Right renal cortex interstitium (tissue), 3 donors: ENCODE measurements at places on chromosomes 12 and 14. TPM values are rescaled to one million over a fixed set of nuclear protein-coding genes. Genes with fewer than 3 reads are reported as not detected.

Gene GPR65
- polyA plus RNA-seq, result 0.53 TPM

Gene THAP2
- 15.2 TPM for polyA plus RNA-seq

Gene GPR132
- 0.32 TPM for polyA plus RNA-seq

Gene ASB2
- 0.42 TPM for polyA plus RNA-seq

Gene CCDC175
- 0.21 TPM for polyA plus RNA-seq

Gene KCNA5
- 2.5 TPM for polyA plus RNA-seq

Gene C12orf50
- 0.21 TPM for polyA plus RNA-seq

DNA sequence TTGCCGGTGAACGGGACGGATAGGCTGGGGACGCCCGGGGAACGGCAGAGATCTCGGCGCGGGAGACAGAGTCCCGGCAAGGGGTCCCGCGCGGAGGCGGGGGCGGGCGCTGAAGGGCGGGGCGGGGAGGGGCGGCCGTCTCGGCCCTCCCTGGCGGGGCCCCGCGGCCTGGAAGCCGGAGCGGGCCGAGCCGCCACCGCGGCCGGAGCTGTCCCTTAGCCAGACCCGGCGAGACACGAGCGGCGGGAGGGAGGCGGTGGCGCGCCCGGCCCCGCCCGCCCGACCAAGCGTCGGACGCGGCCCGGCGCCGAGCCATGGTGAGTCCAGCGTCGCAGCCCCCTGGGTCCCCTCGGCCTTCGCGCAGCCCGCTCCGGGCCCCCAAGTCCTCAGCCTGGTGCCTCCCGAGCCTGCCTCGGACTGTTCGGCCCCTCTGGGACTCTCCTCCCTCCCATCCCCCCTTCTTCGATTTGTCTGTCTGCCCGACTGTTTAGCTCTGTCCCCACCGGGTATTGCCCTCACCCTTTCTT is at the start of gene ARHGEF40:
Gene ARHGEF40 (plus strand): TSS at position 222 of the 527 bp plus-strand sequence. CDS start 93 bp downstream, at position 315.
- DNase-seq, result peak; percentile 48

DNA sequence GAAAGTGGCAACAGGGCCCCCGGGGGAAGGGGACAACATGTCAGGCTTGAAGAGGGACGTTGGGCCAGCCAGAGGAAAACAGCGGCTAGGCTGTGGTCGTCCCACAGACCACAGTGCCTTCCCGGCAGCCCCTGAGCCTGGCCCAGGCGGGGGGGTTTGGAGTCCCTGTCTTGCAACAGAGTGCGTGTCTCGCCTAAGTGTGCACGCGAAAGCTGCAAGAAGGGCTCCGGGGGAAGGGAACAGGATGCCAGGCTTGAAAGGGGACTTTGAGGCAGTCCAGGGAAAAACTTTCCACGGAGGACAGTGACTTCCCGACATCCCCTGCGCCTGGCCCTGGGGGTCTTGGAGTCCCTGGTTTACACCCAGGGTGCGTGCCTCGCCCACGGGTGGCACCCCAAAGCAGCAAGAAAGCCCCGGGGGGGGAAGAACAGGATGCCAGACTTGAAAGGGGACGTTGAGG is 157.5 kb upstream of the ALG10B start:
- DNase-seq, result no peak

DNA sequence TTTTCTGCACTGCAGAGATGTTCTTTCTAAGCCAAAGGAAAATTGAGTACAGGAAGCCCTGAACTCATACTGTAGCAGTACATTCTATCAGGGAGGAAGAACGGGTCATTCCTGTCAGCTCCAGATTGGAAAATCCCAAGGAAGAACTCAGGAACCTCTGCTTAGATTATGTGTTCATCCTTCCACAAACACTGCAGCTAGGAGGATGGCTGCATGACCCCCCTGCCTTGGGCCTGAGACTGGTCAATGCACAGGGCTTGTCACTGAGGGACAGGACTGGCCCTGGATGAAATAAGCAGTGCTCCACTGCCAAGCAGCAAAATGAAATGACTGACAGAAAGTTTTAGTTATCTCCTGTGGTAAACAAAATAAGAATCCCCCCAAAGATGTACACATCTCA is 1406.8 kb upstream of the TMEM132C start:
- no peak for DNase-seq

- DNase-seq, result no peak
Observed at GRCh38 chr12:98354520-98355035, 160.8 kb upstream of the TMPO start.

GRCh38 chr12:130147875-130148596 is 14.2 kb upstream of the FZD10 start:
- no peak for DNase-seq

GRCh38 chr12:118187751-118188435 is 52.0 kb downstream of the PEBP1 start:
- DNase-seq, result no peak

DNA sequence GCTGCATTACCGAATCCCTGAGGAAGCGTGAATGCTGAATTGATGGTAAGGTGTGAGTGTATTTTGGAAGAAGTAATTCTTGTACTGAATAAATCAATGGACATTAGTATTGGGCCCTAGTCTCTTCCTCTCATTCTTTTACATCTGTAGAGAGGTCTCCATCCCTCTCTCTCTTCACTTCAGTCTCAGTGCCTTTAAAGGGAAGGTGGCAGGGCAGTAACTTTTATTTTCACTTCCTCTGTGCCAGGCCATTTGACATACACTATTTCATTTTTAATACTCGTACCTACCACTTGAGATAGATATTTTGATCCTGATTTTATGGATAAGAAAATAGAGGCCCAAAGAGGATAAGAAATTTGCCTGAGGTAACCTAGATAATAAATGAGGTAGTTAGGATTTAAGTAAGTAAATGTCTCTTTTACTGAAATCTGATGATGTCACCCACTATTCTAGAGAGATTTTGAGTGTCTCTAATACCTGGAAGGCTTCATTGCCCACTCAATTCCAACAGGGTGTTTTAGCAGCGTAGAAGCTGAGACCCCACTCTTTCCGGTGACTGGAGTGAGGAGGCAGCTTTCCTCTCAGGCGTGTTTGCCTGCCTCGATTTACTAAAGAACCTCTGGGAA is 177.9 kb upstream of the PRICKLE1 start:
- no peak for DNase-seq

DNA sequence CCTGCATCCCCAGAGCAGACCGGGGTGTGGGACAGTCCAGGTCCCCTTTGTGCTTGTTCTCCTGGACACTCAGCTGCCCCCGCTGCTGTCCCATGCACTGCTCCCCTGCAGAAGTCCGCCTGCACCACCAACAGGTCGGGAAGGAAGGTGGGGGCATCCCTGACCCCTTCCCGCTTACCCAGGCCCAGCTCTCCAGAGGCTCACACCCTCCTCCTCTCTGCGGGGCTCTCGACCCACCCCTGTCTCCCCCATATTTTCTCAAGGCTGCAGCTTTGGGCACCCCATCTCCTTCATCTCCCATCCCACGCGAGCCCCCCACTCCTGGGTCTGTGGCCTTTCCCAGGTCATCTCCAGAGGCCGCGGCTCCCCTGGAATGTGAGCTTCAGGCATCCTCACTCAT is 9.4 kb downstream of the ZBTB42 start:
- no peak for DNase-seq

GRCh38 chr12:2447861-2448260 is 346.9 kb upstream of the FKBP4 start:
- DNase-seq, result no peak

DNA sequence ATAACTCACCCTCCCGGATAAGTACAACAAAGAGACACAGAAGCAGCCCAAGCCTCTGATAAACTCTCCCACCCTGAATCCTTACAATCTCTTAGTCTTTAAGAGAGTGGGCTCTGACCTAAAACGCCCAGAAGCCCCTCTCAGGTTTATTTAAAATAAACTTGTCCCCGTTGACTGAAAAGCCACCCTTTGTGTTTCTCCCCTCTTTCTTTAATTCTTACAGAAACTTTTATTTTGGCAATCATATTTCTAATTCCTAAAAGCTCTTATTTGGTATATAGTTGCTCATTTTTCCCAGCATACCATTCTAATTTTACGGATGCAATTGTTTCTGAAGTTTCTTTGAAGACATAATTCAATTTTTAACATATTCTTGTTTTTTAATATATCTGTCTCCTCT is 222.1 kb upstream of the PLXNC1 start:
- DNase-seq, result no peak

- DNase-seq, result no peak
Observed at GRCh38 chr12:58381546-58381945, 440.2 kb downstream of the ATP23 start.

DNA sequence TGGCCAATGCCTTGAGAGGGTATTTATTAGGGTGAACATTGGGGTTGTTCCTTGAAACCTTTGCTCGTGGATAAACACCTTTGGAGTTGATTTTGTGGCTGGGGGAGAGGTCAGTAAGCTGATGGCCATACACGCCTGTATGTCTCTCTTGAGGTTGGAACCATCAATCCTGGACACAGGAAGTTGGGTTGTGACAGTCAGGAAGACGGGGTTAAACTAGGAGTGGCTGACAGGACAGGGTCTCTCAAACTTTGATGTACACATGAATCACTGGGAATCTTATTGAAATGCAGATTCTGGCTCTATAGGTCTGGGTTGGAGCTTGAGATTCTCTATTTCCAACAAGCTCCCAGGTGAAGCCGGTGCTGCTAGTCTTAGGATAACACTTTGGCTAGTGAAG is 12.8 kb upstream of the WSCD2 start:
- DNase-seq, result no peak

GRCh38 chr12:46549527-46550265 is 177.1 kb upstream of the SLC38A2 start:
- DNase-seq, result no peak

GRCh38 chr14:70827752-70828151 is 18.4 kb upstream of the MAP3K9 start:
- DNase-seq, result no peak

GRCh38 chr12:102885043-102885932 is 31.8 kb downstream of the PAH start:
- no peak for DNase-seq

GRCh38 chr12:8493084-8493483 is 20.2 kb upstream of the CLEC4D start:
- no peak for DNase-seq

- DNase-seq, result no peak
Observed at GRCh38 chr14:100474196-100474595, 113.0 kb downstream of the BEGAIN start.

GRCh38 chr14:54138354-54139038 is 181.9 kb upstream of the BMP4 start:
- no peak for DNase-seq
